ENCODE measurements at places on chromosomes 11 and 22.

GRCh38 chr11:31651822-31652221 is 142.3 kb downstream of the ELP4 start:
- DNase-seq: no peak

GRCh38 chr11:11628651-11629050 is 6.8 kb upstream of the GALNT18 start:
- DNase-seq: no peak

DNA sequence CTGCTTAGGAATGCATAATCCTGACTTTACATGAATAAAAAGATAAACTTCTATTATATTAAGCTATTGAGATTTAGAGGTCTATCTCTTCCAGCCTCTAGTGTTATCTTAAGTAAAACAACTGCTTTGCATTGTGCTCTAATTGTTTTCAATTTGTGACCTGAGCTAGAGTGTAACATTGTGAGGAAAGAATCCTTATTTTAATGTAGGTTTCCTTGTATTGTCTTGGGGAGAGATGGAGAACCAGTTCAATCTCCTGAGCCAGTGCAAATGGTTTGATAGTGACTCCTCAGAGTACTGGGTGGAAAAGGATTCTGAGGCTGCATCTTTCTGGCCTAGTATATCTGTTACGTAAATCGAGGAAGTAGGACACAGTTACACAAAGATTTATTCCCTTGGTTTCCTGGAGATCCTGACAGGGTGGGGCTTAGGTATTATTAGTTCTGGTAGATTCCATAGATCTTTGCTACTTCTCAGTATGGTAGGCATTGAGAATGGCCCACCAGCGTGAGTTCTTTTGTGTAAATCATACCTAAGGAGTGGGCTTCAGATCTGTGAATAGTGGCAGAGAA is 683.5 kb upstream of the CCDC179 start:
- DNase-seq: no peak

DNA sequence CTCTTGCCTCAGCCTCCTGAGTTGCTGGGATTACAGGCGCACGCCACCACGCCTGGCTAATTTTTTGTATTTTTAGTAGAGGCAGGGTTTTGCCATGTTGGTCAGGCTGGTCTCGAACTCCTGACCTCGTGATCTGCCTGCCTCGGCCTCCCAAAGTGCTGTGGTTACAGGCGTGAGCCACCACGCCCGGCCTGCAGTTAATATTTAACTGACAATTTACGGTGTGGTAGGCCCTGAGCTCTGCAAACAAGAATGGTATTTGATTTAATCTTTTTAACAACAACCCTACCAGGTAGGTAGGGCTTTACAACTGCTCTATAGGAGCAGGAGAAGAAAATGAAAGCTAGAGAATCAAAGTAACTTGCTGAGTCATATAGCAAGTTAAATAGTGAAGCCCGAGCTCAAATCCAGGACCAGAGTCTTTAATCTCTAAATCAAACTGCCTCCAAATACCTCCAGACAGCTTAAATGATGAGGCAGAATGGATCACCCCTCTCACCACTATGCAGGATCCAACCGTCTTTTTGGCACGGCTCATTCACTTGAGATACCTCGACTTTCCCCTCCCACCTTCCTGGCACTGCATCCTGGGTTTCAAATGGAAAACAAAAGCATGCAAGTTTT is 9.4 kb downstream of the UEVLD start:
- peak; percentile 82 for DNase-seq

GRCh38 chr11:29527391-29527936 is 489.4 kb downstream of the KCNA4 start:
- DNase-seq: peak; percentile 72

DNA sequence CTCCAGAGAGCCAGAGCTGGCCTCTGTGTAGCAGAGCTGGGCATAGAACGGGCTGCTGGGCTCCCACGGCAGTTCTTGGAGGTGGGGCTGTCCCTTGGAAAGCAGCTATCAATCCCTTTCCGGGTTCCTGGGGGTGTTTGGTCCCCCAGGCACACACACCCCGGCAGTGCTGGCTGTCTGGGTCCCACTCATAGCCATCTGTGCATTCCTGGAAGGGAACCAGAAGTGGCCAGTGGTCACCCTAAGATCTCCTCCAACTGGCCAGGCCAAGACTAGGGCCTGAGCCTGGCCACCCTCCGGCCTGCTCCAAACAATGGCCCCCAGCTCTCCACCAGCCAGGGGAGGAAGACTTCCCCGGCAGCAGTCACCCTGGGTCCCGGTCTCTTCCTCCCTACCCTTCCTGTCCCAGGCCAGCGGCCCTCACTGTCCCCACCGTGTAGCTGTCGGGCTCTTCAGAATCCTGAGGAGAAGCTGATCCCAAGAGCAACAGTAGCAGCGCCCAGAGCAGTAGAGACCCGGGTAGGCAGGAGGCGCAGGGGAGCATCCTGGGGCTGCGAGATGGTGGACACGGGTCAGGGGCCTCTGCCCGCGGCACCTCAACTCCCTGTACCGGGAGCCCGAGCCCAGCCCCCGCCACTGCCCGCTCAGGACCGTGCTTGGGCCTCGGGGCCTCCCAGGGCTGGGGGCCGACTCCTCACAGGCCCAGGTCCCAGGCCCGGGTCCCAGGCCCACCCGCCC is 620 bp downstream of the EFEMP2 start:
- no peak for DNase-seq

DNA sequence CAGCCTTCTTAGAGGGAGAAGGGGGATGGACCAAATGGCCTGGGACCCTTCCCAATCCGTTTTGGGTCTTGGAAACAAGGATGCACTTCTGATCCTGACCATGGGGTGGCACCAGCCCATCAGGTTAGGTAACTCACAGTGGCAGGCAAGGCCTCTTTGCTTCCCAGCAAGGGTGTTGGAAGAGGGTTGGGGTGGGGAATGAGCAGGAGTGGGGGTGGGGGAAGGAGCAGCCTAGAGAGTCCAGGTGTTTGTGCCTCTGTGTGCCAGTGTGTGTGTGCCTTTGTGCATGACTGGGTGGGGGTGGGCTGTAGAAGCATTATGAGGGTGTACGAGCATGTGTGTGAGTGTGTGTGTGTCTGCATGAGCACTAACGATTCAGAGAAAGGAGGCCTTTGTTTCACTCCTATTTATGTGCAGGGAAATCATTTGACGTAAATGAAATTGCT is 213.1 kb downstream of the INSC start:
- DNase-seq: peak; percentile 3

DNA sequence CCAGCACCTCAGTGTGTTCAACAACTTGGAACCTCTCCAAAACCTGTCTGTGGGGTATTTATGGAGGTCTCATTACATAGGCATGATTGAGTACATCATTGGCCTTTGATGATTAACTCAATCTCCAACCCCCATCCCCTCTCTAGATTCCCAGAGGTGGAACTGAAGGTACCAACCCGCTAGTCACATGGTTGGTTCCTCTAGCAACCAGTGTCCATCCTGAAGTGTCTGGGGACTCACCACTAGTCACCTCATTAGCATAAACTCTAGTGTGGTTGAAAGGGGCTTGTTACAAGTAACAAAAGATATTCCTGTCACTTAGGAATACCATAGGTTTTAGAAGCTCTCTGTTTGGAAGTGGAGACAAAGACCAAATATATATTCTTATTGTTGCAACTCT is 40.3 kb downstream of the SIK2 start:
- DNase-seq: no peak

DNA sequence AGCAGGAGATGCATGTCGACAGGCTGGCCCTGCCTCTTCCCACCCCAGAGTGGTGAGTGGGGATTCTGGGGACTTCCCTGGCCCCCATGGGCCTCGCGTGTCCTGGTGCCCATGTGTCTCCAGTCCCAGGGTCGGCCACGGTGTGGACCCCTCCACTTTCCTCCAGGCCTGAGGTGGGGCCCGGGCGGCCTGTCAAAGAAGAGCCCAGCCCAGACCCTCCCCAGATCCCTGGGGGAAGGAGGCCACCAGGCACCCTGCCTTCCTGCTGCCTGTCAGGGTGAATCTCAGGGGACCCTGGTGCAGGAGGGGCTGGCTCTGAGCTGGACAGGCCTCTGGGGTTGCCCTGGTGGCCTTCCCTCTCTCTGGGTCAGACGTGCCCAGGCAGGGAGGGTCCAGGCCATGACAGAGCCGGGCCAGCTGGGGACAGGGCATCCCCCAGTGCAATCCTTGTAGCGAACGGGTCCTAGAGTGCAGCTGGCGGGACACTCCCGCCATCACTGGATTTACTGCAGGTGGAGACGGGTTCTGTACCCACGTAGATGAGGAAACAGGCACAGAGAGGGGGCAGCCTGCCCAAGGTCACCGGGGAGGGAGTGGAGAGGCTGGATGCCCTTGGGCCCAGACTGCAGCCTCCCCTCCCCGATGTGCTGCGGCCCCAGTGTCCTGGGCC is 13.5 kb upstream of the MUC6 start:
- no peak for DNase-seq

DNA sequence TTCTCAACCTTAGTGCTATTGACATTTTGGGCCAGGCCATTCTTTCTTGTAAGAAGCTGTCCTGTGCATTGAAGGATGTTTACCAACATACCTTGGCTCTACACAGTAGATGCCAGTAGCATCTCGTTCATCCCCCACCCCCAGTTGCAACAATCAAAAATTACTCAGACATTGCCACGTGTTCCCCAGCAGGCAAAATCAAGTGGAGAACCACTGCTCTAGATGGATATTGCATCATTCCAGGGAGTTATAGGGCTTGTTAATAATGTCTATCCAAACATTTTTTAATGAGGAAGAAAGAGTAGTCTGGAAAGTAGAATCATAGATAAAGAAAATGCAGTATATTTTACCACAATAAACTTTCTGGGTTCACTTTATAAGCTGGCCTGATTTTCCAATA is 64.1 kb downstream of the PRMT3 start:
- DNase-seq: no peak

DNA sequence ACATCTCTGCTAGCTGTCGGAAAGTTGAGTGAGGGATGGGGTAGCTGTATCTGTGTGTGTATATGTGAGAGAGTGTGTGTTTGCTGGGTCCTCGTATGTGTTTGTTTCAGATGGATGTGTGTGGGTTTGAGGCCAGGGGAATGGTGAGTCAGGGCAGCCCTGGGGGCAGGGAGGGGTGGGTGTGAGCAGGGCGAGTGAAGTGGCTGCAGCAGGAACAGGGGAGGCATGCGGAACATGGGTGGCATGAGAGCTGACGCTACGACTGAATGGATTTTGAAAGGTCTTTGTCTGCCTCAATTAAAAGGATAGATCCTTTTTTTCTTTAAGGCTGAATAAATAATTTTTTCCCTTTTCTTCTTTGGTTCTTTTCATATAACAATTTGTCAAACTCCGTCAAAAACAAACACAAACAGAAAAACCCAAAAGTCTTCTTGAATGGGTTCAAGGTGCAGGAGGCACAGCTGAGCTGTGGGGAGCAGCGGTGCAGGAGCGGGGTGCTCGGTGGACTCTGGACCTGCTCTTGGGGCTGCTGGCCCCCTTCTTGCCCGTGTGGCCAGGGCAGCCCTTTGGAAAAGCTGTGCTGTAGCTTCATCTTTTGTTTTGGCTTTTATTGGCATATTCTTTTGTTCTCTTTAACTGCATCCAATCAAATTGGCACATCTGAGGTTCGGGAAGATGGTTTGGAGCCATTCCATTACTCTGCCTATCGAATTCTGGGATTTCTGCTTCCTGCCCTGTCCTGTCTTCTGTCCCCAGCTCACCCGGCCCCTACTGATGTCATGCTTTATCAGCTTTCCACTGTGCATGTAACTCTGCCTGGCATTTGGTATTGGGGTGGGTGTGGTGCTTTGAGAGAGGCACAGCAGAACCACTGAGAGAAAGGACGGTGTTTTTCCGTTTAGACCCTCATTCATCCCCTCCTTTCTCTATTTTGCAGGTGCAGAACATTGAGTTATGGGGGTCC is 80.1 kb downstream of the ADAMTS15 start:
- DNase-seq: peak; percentile 73

DNA sequence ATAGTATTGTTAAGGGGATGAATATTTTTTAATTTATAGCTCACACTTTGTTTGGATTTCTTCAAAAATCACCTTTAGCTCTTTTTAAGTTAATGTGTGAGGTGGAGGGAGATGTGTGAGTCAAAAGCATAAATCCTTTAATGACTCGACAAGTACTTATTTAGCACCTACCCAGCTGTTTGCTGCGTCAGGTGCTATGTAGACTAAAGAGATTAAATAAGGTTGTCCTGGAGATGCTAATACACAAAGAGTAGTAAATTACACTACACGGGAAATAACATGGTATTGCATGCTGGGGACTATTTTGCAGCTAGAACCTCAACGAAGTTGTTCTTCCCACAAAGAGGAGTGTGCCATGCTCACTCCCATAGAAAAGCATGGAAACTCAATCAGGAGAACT is 583.3 kb upstream of the TENM4 start:
- no peak for DNase-seq

DNA sequence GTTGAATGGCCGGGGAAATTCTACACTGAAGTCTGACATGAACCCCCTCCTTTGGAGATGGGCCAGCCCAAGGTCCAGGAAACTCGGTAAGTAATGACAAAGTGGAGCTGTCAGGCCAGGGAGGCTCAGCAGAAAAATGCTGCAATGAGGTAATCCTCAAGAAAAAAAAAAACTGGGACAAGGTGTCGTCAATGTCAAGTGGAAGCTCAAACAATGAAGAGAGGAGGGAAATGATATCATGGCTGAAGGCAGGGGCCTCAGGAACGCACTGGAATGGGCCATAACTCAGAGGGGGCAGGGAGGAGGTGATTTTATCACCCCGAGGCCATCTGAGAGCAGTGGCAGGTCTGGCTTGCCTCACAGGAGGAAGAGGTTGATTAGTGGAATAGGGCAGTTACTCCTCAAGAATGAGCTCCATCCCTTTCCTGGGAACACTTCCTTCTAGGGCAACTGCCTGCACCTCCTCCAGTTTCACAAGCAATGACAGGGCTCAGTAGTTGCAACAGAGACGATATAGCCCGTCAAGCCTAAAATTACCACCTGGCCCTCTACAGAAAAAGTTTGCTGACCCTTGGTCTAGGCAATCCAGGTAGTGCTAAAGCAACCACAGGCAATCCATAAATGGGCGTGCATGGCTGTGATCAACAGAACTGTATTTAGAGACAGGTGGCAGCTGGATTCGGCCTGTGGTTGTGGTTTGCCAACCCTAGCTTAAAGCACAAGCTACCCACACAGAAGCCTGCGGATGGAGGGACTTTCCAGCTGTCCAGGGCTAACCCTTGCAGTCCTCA is 65.2 kb downstream of the FBXO7 start:
- DNase-seq: no peak

DNA sequence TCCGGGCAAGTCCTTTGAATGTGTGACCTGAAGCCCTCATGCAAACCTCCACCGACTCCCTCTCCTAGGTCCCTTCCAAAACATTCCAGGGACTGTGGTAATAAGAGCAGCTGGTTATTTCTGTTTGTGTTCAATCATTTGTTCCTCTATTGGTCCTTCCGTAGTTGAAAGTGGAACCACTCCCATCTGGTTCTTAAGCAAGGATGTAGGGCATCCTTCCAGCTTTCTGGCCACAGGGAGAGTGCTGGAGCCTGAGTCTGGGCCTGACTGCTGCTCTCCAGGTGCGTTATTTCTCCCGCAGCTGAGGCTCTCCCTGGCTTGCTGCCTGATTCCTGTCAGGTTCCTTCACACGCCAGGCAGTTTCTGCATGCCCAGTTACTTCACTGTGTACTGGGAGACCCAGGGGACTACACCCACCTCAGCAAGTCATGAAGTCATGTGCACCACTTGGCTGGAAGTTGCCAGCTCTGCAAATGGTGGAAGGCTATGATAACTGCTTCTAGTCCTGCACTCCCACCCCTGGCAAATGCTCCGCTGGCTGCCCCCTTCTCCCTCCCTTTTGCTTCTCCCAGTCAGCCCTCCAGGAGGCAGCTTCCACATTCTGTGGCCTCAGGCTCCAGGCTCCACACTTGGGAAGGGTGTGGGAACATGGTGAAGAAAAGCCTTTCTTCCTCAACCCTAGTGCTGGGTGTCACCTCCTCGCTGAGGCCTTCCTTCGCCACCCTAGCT is 4.0 kb upstream of the ALX4 start:
- DNase-seq: no peak

- peak; percentile 37 for DNase-seq
Observed at GRCh38 chr11:11400635-11401232, 47.7 kb upstream of the CSNK2A3 start.

Data from PC-3 (cell line).